Left ventricle myocardium inferior (tissue), 1 donor: ENCODE measurements at places on chromosomes 6 and 20. TPM values are rescaled to one million over a fixed set of nuclear protein-coding genes. Genes with fewer than 3 reads are reported as not detected.

- DNase-seq = no peak
- H3K36me3 ChIP-seq = no peaks in the 10 kb centered on the region
- H3K27me3 ChIP-seq = no peaks in the 10 kb centered on the region
- no peak overlapping the region for H3K4me3 ChIP-seq
- no peak overlapping the region for H3K27ac ChIP-seq
These were observed 3.0 kb downstream of the SLC22A1 start for GRCh38 chr6:160124605-160125004.

DNA sequence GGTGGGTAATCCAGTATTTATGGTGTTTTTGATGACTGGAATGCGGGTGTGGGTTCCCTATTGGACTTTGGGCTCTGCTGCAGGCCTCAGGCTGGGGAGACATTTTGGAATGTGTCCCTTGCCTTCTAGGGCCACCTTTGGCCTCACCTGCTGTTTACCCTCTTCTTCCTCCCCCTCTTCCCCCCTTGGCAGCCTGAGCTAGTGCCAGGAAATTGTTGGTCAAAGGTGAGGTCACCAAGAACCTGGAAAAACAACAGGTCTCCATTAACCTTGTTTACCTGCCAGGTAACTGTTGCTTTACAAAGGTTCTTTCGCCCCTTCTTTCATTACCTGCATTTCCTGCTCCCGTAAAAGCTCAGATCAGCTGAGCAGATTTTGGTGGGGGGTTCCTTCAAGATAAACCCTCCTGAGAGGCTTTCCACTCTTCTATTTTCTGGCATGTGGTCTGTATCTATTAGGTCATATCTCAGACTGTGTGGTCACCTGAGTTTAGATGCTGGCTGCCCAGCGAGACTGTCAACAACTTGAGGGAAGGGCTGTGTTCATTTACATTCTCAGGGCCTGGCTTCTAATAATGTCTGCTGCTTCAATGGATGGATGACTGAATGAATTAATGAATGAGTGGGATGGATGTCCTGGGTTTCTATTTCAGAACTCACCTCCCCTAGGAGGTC lies 34.7 kb downstream of the VEGFA start:
- no peak overlapping the region for H3K27ac ChIP-seq
- peaks cover 18% of the 10 kb centered on the region for H3K4me1 ChIP-seq
- H3K27me3 ChIP-seq = no peaks in the 10 kb centered on the region
- H3K4me3 ChIP-seq = no peak overlapping the region

PRDM13 gene
- not detected for total RNA-seq

- H3K36me3 ChIP-seq = no peaks in the 10 kb centered on the region
- DNase-seq = no peak
- H3K4me1 ChIP-seq = peaks cover 89% of the 10 kb centered on the region
- no peaks in the 10 kb centered on the region for H3K27me3 ChIP-seq
These were observed 105.3 kb upstream of the NAA20 start for GRCh38 chr20:19911810-19912382.

FAM210B gene
- total RNA-seq = 52.7 TPM
